ENCODE measurements at places on chromosomes 2 and 18.

- DNase-seq = no peak
Measured at GRCh38 chr18:26429535-26430226, 118.7 kb downstream of the KCTD1 start.

- no peak for DNase-seq
Measured at GRCh38 chr2:134241911-134242310, 12.0 kb upstream of the MGAT5 start.

DNA sequence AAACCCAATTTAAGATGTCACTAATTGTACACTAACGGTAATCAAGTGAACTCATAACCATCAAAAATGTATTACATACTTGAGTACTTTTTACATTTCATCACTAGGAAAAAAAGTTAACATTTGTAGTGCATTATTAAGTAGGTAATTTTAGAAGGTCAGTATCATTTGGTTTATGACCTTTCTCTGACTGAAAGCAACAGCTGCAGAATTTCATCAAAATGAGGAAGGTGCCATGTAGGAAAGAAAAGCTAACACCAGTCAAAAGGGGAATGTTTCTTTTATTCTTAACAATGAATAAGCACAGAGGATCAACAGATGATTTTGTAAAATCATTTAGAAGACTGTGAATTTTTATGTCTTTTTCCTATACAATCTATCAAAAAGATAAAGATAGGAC lies 79.0 kb downstream of the PIGN start:
- no peak for DNase-seq

- DNase-seq = no peak
Measured at GRCh38 chr18:26419746-26420145, 128.6 kb downstream of the KCTD1 start.

- DNase-seq = peak; percentile 64
Measured at GRCh38 chr2:202122980-202123720, 50.1 kb downstream of the KIAA2012 start.

- peak; percentile 80 for DNase-seq
Measured at GRCh38 chr2:71800106-71800809, 346.9 kb downstream of the DYSF start.

DNA sequence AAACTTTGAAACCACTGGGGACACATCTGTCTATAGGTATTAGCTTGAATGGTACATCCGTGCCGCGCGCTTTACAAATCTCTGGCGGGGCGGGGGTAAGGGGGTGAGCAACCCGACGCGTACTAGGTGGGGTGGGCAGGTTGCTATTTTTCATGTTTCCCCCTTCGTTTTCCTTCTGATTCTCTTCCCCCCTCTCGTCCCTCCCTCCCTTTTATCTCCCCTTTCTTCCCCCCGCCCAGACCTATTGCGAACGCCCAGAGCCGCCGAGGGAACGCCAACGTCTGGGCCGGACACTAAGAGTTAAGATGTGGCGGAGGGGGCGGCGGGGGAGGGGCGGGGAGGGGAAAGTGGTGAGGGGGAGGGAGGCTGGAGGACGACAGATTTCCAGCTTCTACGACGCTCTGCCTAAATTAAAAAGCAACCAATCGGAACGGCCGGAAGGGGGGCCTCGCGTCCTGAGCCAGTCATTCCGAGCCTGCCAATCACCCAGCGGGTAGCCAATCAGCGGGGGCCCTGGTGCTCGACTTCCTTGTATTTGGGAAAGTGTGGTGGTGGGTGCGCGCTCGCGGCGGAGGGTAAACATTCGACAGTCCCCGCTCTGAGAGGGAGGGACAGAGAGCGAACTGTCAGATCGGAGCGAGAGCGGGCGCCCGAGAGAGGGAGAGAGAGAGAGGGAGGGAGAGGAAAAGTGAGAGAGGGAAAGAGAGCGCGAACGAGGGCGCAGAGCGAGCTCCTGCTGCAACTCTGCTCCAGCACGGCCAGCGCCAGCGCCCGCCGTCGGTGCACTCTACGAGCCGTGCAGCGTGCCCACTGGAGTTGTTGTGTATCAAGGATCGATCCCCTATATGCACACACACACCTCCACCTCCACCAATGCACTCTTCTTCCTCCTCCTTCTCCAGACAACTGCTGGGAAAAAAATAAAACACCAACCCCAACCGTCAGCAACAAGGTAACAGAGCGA lies at the start of gene POU3F3:
Gene POU3F3 (plus strand): TSS at position 582 of the 964 bp plus-strand sequence. CDS start 1,396 bp downstream, outside the sequence.
- DNase-seq = peak; percentile 92

GRCh38 chr2:9141706-9142460 lies 64.7 kb upstream of the ASAP2 start:
- no peak for DNase-seq

GRCh38 chr2:210860276-210860675 lies 303.9 kb downstream of the CPS1 start:
- DNase-seq = no peak

GRCh38 chr2:217835931-217836891 lies 166.6 kb downstream of the TNS1 start:
- DNase-seq = no peak

DNA sequence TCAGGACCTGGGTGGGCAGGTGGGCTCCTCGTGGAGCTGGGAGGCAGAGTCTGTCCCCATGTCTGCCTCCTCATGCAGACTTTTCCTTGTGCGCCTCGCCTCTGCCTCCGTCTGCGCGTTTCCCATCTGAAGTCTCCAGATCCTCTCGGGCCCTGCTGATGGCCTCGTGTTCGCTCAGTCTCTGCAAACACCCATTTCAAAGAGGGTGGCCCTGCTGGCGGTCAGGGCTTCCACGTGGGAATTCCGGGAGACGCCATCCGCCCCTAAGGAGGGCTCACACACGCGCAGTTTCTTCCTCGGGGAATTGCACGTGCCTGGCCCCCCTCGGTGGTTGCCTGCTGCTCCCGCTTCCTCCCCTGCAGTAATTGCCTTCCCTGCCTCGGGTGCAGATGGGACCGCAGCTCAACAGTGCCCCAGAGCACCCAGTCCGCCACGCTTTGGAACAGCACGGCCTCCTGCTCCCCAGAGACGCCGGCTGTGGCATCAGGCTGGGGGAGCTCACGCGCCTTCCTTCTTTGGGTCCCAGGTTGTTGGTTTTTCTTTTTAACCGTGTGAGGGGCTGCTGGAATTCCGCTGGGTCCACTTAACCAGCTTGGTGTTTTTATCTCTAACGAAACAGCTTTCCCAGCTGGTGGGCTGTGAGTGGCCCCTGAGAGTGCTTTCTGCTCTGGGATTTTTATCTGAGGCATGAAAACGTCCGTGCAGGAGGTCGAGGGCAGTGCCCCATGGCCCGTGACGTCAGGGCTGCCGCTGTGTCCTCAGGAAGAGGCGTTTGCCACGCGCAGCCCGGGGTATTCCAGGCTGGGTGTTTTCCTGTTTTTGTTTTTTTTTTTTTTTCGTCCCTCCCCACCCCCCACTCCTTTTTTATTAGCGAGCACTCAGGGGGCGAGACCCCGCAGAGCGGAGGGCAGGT lies 16.1 kb downstream of the NFATC1 start:
- DNase-seq = no peak

GRCh38 chr2:181658444-181658843 lies 1.5 kb upstream of the CERKL start:
- DNase-seq = peak; percentile 82

GRCh38 chr2:33131749-33132148 lies 185.0 kb downstream of the LTBP1 start:
- no peak for DNase-seq

DNA sequence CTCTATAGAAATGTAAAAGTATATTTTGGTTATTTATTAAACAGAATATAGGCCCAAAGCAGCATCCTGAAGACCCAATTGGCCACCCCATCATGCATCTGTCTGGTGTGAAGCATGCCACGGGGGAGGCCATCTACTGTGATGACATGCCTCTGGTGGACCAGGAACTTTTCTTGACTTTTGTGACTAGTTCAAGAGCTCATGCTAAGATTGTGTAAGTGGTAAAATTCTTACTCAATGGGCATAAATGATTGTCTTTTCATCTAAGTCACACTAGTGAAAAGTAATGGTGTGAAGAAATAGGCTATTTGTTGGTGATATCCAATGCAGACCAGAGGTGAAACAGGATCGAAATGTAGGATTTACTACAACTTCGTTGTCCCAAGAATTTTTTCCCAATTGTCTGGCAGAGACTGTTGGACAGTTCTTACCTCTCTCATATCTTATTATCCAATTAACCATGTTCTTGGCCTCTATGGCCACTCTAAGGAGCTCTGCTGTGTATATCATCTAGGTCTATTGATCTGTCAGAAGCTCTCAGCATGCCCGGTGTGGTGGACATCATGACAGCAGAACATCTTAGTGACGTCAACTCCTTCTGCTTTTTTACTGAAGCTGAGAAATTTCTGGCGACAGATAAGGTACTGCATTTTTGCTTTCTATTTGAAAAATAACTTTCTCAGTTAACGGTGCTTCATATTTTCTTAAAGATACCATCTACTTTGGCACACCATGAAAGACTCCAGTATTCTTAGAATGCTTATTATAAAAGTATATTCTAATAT lies 35.0 kb downstream of the AOX1 start:
- DNase-seq = no peak

DNA sequence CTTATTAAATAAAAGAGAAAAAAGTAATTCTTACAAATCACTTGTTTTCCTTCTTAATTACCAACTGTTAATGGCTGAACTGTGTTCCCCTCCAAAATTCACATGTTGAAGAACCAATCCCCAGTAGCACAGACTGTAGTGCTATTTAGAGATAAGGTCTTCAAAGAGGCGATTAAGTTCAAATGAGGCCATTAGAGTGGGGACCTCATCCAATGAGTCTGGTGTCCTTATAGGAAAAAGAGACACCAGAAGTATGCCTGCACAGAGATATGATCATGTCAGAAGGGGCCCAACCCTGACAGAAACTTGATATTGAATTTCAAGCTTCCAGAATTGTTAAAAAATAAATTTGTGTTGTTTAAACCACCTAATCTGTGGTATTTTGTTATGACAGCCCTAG lies 89.8 kb downstream of the MEMO1 start:
- no peak for DNase-seq

GRCh38 chr18:27585602-27586173 lies 400.6 kb upstream of the CHST9 start:
- DNase-seq = no peak

DNA sequence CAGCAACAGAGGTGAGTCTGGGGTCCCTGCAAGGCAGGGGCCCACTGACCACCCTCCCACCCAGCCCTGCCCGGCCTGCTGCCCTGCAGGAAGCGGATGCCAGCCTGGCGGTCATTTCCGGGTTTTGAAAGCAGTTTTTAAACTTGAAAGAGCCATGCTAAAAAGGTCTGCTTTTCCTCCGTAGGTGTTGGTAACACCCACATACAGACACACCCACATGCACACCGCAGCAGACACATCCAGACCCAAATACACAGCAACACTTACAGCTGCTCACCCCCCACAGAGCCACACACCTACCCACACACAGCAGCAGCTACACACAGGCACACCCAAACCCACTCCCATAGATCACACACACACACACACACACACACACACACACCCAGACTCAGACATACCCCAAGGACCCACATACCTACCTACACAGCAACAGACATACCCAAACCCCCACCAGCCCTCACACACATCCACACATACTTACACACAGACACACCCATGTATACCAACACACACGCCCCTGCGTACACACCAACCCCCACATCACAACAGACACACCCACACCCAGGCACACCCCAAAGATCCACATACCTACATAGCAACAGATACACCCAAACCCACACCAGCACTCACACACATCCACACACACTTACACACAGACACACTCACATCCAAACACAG lies 7.6 kb downstream of the ZFP36L2 start:
- DNase-seq = peak; percentile 42

DNA sequence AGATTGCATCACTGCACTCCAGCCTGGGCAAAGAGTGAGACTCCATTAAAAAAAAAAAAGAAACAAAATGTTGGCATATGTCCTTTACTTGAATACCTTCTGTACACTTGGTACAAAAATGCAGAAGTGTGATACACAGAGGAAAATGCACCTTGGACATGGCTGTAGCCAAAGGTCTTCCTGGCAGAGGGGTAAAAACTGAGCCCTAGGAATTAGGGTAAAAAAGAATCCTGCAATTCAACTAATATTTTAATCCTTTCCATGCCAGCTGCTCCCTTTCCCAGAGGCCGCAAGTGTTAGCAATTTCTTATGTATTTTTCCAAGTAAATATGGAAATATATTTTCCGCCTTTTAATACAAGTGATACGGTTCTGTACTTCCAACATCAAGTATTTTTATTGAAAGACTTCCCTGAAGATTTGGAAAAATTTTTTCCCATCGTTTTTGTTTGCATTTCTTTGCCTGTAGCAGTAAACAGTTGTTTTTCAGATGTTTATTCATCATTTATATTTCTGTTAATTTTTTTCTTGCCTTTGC lies 26.2 kb downstream of the KCNJ13 start:
- DNase-seq = no peak

- no peak for DNase-seq
Measured at GRCh38 chr2:231294571-231295362, 96.3 kb downstream of the ARMC9 start.

DNA sequence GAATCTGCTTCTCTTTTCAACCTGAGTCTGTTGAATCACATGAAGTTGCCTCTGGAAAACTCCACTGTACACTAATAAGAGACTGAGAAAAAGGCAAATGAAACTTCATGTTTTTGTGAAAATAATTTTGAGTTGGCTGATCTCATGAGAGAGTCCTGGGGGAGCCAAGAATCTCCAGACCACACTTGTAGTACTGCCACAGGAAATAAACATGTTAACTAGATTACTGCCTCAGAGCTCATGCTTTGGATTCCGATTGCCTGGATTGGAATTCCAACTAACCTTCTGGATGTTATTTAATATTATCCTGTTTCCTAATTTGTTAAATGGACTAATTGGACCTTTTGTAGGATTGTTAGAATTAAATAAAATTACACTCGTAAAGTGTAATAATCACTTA lies 25.2 kb downstream of the NUP35 start:
- no peak for DNase-seq

Measured in cerebellar cortex (tissue), 1 donor.